ENCODE measurements at places on chromosomes 16 and 17.

DNA sequence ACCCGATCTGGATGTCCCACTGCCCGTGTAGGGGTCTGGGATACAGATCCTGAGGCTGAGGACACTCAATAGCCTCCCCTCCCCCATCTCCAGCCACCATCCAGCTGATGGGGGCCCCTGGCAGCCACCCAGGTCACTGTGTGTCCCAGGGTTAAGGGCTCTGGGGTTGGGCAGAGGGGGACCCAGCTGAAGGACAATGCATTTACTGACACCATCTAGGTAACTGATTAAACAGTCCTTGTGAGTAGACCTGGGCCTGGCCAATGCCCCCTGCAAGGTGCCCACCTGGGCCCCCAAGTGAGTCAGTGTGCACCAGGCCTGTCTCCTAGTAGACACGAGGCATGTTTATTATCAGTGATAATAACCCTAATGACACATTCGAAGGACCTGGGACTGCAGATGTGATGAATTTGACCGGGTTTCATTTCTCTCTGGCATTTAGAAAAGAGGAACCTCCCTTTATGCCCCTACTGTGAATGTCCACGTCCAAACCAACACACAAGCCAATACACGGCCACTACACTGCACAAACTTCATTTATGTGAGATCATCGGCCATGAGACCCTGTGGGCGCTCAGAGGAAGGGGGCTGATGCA, 261.9 kb upstream of the FOXF1 start:
- no peak for DNase-seq

DNA sequence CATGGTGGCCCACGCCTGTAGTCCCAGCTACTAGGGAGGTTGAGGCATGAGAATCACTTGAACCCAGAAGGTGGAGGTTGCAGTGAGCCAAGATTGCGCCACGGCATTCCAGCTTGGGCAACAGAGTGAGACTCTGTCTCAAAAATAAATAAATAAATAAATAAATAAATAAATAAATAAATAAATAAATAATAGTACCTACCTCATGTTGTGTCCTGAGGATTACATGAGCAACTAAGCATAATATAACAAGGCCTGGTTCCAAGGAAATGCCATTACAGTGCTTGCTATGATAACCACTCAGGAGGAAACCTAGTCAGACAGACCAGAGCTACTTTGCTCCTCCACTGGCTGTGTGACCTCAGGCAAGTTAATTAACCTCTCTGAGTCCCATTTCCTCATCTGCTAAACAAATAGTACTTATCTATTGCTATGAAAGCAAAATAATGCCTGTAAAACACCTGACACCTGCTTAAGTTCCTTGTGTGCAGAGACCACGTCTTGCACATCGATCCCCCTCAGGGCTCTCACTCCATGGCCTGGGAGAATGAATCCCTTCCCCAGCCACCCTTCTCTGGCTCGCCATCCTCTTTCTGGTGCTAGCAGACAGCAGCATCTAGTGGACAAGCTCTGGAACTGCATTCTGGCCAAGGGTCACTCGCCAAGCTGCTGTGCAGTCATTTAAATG, 7.5 kb downstream of the EPOP start:
- no peak for DNase-seq

DNA sequence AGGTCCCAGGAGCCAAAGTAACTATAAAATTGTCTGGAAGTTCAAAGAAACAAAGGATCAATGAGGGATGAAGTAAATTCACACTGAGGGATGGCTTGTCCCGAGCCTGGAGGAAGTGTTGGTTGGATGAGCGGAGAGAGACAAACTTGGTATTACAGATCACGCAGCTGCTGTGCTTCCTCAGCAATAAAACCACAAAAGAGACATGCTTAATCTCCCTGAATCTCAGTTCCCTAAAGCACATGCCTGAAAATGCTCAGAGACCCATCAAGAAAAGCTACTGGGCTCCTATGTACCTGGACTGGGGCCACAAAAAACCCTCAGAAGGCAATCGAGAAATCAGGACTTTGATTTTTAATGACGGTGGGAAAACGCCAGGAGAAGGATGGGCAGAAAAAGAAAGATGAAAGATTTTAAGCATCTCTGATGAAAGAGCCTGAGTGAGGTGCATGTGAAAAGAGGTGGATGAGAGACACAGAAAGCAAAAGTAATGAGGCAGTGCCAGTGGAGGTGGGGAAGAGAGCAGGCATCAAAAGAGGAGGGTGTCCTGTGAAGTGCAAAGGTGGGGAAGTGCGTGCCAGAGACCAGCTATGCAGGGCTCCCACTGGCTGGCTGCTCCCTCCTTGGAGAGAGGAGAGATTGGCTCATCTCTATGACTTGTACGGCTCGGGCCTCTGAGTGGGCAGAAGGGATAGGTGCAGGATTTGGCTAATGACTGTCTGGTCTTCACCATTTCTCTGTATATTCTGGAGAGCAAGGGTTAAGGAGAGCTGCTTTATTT, 143.7 kb downstream of the ABCC12 start:
- no peak for DNase-seq

DNA sequence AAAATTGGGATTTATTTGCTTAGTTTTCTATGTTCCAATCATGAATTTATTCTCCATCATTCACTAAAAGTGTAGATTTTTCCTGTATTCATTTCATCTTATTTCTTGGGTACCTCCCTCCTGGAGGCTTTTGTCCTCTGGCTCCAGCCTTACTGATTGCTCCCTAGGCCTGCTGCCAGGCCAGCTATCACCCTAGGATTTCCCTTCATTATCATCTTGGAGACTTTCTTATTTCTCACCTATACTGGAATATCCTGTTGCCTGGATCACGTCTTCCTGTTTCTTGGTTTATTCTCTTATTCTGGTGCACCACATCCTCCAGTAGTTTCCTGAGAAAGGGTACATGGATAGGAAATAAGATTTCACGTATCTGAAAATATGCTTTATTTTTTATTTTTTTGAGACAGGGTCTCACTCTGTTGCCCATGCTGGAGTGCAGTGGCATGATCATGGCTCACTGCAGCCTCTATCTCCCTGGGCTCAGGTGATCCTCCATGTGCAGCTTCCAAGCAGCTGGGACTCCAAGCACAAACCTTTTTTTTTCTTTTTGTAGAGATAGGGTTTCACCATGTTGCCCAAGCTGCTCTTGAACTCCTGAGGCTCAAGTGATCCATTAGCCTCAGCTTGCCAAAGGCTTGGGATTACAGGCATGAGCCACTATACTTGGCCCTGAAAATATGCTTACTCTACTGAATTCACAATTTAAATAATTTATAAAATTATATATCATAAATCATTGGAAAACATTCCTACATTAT, 13.3 kb upstream of the KPNB1 start:
- no peak for DNase-seq

DNA sequence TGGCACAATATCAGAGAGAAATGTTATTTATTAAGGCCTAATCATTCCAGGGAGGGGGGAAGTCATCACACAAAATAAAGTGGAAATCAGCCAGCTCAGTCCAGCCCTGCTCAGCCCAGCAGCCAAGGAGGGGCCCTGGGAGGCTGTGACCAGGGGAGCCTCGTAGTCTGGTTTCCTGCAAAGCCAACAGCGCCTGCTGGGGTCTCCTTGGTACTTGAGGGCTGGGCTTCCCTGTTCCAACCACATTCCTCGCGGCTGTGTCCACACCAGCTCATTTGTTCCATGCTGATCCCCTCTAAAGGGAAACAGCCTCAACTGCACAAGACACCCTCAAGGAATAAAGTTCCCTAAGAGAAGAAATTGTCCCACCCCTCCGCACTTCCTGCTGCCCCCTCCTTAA, 154.0 kb downstream of the TMEM132E start:
- no peak for DNase-seq

- no peak for DNase-seq
Observed at GRCh38 chr17:4201226-4201625, 58.2 kb downstream of the CYB5D2 start.

DNA sequence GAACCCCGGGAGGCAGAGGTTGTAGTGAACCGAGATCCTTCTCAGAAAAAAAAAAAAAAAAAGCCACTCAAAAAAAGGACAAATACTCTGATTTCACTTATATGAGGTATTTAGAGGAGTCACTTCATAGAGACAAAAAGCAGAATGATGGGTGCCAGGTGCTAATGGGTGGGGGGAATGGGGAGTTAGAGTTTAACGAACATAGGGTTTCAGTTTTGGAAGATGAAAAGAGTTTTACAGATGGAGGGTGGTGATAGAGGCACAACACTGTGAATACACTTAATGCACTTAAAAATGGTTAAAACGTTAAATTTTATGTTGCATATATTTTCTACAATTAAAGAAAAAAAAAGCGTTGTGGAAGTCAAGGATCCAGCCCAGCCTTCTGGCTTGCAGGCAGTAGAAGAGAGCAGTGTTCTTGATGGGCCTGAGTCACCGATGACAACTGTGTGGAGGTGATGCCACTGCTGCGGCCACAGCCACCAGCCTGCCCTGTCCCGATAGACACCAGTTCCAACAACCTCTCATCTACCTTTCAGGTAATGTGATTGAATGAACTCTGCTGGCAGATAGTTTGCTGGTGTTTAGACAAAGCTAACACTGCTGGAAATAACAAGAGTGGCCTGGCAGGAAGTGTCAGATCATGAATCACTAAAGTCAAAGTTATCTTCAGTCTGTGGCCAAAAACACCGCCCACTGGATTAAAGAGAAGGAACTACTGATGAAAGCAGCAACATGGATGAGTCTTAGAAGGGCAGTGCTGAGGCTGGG, 49.9 kb upstream of the COX10 start:
- no peak for DNase-seq

DNA sequence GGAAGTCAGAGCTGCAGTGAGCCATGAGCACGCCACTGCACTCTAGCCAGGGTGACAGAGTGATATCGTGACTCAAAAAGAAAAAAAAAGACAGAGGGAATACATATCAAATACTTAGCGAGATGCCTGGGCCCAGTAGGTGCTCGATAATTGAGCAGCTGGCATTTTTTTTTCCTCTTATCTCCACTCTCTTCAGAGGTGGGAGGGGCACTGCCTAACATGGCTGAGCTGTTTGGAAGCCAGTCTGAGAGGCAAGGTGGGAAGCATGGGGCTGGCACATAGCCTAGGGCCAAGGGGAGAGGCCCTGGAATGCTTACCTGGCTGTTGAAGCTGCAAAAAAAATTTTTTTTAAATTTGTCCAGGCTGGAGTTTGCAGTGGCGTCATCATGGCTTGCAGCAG, 38.4 kb downstream of the HIC1 start:
- no peak for DNase-seq

Measured in activated naive CD4-positive, alpha-beta T cell (primary cell).